ENCODE measurements at places on chromosomes 2 and 18.

DNA sequence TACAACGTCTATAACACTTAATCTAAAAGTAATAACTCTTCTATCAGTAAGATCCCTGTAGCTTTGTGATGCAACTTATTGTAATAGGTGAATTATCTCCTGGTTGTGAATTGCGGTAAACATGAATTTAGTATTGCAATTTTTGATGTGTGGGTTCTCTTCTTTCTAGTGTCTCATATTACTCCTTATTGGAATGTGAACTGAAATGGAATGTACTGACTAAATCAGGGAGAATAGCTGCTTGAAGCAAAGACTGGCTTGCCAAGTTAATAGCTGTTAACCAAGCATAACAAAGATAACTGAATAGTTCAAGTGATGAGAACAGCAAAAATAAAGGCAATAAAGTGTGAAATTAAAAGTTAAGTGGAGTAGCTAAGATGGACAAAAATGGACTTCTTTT, 60.5 kb upstream of the TFPI start:
- DNase-seq, result no peak

DNA sequence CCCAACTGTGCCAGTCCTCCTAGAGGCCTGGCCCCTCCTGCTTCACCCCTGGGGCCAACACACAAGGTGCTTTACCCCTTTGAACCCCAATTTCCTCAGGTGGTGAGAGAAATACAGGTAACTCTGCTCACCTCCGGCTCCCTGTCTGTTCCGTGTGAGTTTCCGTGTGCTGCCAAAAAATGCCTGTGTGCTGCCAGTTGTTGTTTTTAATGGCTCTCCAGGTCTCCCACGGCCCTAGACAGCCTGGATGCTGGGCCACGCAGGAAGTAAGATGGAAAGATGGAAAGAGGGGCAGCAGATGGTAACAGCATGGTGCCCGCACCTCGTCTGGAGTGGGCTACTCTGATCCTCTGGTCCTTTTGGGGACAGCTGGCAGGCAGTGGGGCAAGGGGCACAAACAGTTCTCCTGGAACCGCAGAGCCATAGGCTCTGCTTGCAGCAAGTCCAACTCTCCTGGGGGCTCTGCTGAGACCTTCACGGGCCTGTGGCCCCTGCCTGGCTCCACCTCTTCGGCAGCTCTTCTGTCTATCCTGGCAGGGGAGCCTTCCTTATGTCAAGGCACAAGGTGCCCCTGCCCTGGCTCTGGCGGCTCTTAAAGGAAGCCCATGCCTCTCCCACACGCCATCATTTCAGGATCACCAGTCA, 4.3 kb upstream of the ARHGEF4 start:
- no peak for DNase-seq

GRCh38 chr2:170189757-170190156, 11.8 kb downstream of the MYO3B start:
- no peak for DNase-seq

GRCh38 chr18:26074246-26074645, 16.2 kb downstream of the SS18 start:
- DNase-seq, result no peak

DNA sequence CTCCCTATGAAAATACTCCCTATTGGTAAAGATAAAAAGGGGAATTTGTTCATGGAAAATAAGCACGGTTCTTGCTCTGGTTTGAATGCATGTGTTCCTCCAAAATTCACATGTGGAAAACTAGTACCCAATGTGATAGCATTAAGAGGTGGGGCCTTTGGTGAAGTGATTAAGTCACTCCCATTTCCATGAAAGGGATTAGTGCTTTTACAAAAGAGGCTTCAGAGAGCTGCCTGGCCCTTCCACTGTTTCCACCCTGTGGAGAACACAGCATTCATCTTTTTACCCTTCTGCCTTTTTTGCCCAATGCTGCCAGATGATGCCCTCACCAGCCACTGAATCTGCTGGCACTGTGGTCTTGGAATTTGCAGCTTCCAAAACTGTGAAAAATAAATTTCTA, 666.8 kb downstream of the ARHGAP15 start:
- DNase-seq, result no peak

GRCh38 chr2:141199711-141200110, 931.1 kb downstream of the LRP1B start:
- no peak for DNase-seq

DNA sequence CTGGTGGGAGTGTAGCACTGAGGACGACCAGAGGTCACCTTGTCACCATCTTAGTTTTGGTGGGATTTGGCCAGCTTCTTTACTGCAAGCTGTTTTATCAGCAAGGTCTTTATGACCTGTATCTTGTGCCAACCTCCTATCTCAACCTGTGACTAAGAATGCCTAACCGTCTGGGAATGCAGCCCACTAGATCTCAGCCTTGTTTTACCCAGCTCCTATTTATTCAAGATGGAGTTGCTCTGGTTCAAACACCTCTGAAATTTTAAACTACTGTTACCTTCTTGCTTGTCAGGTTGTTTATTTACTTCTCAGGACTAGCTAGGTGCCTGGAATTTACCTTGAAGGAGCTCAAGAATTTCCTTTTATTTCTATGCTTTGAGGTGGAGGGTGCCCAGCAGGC, 9.5 kb upstream of the KCNG3 start:
- no peak for DNase-seq

GRCh38 chr18:58533766-58534165, 95.1 kb downstream of the ALPK2 start:
- no peak for DNase-seq

DNA sequence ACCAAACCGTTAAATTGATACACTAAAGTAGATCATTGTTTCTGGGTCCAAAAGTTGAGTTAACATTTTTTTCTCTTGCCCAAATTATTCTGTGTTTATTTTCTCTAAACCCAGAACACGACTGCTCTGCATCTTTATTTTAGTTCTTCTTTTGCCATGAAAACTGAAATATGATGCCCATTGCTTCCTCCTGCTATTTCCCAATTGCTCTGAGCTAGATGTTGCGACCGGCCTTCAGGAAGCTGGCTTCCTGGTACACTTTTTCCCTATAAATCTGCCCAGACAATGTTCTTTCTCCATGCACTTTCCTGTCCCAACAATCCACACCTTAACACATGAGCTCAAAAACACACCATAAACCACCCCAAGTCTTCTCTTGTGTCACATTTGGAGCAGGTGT, 501.4 kb downstream of the FBXO15 start:
- no peak for DNase-seq

DNA sequence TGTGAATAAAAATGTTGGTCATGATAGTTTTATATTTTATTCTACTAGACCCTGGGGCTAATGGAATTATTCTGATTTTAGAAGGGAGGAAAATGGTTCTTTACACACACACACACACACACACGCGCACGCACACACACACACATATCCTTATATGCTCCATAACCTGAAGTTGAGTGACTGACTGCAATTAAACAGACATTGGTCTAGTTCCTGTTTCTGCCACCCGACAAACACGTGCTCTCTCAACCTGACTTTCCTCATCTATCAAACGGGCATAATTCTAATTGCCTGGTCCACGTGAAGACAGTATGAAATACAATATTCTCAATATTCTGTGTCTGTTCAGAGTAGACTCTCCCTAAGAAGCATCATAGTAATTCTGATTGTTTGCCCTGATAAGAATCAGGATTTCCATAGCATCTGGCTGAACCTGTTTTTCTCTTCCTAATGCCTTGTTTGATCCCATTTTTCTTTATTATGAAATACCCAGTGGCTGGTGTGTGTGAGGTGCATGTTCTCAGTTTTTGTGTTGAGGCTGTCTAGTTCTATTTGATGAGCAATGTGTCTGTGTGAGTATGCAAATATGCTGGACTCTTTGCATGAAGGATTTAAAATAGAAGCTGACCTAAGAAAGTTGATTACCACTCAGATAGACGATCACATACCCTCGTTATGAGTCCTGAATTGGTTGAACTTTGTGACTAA, 51.0 kb downstream of the SETBP1 start:
- DNase-seq, result no peak

DNA sequence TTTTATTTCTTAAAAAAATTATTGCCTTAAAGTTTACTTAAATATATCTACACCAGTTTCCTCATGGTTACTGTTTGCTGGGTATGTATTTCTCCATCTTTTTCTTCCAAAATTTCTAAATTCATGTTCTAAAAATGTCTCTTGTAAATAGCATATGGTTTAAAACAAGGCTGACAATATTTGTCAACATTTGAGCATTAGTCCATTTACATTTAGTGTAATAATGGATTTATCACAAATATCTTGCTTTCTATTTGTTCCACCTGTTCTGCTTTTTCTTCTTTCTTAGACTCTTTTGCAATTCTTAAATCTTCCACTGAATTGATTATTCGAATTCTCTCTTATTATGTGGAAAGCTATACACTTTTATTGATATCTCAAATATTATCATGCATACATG, 87.7 kb upstream of the SMAD7 start:
- no peak for DNase-seq

GRCh38 chr2:148177559-148177958, 156.7 kb downstream of the MBD5 start:
- no peak for DNase-seq

DNA sequence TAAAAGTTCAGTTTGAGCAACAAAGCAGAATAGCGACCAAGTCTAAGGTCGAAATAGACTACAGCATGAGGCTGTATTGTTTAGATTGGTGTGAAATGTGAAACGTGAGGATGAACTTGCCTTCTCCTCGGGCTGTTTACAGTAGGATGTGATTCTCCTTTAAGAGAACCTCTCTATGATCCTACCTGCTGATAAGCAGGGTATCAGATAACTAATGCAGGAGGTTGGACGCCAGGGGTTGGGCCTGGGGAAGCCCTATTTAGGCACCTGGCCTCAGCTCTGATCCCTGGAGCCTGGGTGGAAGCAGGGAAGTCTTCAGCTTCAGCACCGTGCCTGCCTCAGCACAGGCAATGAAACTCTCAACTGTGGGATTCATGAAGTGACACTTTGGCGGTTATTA, 11.4 kb downstream of the CRYGD start:
- DNase-seq, result no peak

- DNase-seq, result no peak
Measured at GRCh38 chr2:215758691-215759090, 254.7 kb downstream of the MREG start.

GRCh38 chr2:231677632-231678104, 30.7 kb upstream of the PTMA start:
- no peak for DNase-seq

DNA sequence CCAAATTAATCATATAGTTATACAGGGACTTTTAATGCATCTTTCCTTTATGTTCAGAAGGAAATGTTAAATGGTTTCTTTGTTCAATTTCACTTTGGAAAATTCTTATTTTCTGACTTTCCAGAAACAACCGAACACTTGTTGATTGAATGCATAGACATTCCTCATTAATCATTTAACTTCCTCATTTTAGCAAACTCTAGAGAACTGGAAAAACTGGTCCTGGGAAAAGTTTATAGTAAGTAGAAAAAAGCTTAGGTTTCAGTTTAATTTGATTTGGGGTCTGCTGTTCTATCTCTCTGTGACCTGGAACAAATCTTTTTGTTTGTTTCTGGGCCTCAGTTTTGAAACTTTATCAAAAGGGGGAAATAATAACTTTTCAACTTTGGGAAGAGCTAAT, 320.4 kb downstream of the CMPK2 start:
- DNase-seq, result no peak

DNA sequence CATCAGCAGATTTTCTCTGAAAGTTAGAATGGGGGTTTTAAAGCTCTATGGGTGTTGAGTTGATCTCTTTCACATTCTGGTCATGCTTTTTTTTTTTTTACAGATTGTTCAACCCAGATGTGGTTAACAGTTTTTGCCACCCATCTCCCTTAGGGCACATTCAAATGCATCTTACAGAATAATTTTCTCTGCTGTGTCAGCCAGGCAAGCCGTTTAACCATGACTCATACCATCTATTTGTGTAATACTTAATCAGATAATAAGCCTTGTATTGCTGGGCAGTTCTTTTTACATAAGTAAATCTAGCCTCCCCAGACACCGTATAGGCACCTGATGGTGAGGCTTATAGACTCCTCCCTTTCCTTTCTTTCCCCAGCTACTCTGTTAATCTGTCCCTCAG, 62.0 kb downstream of the TGIF1 start:
- no peak for DNase-seq

DNA sequence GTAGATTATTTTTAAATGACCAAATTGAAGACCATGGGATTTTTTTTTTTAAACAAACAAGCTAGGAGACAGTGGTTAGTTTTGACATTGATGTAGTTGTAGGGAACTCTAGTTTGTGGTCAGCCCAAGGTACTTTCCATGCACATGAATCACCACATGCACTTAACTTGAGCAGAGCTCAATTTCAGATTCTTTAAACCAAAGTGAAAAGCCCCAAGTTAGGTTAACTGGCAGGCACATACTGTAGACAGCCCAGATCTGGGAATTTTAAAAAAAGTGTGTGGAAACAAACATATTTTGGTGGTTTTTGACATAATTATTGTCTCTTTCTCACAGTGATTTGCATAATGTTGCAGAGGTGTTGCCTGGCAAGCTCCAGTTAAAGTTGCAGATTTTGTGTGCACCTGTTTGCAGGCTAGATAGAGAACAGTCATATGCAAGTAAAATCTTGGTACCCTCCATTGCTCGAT, 88.4 kb downstream of the BCL2L11 start:
- DNase-seq, result no peak

DNA sequence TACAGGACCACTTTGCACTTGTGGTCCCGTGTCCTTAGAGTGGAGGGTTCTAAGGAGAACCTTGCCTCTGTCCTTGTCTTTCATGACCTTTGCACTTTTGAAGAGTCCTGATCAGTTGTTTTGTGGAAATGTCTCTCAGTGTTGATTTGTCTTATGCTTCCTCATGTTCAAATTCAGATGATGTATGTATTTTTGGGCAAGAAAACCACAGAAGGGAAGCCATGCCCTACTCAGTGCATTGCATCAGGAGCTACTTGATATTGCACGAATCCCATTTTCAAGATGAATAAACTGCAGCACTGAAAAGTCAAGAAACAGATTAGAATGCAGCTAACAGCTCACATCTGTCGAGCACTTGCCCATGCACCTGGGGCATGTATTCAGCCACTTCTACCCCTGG, 152.2 kb downstream of the INHBB start:
- no peak for DNase-seq

DNA sequence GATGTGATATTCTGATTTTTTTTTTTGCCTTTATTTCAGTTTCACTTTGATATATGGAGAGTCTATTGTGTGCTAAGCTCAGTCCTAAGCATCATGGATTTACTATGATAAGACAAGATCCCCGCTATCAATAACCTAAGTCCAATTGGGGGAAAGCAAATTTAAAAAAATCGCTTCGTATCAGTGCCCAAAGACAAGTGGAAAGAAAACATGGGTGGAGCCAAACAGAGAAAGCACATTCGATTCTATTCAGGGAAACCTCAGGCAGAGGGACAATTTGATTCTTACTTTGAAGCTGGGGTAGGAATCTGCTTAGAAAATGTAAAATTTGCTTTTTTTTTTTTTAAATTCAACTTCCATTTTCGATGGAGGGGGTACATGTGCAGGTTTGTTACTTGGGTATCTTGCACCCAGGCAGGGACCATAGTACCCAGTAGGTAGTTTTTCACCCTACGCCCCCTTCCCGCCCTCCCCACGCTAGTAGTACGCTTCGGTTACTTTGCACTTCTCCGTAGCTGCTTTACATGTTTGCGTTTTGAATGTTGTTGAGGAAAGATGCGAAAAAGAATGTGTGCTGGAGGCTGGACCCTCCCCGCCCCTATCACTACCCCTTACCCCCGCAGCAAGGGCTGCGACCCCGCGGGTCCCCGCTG, 12.4 kb downstream of the KIF5C start:
- DNase-seq, result no peak
